ENCODE measurements at places on chromosomes 7 and 10. TPM values are rescaled to one million over a fixed set of nuclear protein-coding genes. Genes with fewer than 3 reads are reported as not detected.

The AGK gene
- 70.1 TPM for total RNA-seq

The PRKG1 gene
- total RNA-seq, result not detected

The AEBP1 gene
- total RNA-seq, result 29.1 TPM

The LBX1 gene
- total RNA-seq, result not detected

The TM9SF3 gene
- 66.4 TPM for total RNA-seq

The GJC3 gene
- 0.41 TPM for total RNA-seq

GRCh38 chr10:68135362-68135761, 26.1 kb downstream of the MYPN start:
- H3K4me3 ChIP-seq, result no peak overlapping the region
- H3K27me3 ChIP-seq, result peaks cover 4% of the 10 kb centered on the region
- H3K27ac ChIP-seq, result no peak overlapping the region
- H3K4me1 ChIP-seq, result no peaks in the 10 kb centered on the region
- H3K36me3 ChIP-seq, result no peaks in the 10 kb centered on the region

GRCh38 chr10:1413823-1414222, 323.5 kb downstream of the ADARB2 start:
- no peak overlapping the region for H3K27ac ChIP-seq
- no peaks in the 10 kb centered on the region for H3K36me3 ChIP-seq
- H3K4me1 ChIP-seq, result no peaks in the 10 kb centered on the region

GRCh38 chr7:67377939-67378862, 381.6 kb downstream of the TYW1 start:
- no peak overlapping the region for H3K27ac ChIP-seq
- H3K4me1 ChIP-seq, result no peaks in the 10 kb centered on the region
- peaks cover 3% of the 10 kb centered on the region for H3K27me3 ChIP-seq
- DNase-seq, result peak; percentile 67

DNA sequence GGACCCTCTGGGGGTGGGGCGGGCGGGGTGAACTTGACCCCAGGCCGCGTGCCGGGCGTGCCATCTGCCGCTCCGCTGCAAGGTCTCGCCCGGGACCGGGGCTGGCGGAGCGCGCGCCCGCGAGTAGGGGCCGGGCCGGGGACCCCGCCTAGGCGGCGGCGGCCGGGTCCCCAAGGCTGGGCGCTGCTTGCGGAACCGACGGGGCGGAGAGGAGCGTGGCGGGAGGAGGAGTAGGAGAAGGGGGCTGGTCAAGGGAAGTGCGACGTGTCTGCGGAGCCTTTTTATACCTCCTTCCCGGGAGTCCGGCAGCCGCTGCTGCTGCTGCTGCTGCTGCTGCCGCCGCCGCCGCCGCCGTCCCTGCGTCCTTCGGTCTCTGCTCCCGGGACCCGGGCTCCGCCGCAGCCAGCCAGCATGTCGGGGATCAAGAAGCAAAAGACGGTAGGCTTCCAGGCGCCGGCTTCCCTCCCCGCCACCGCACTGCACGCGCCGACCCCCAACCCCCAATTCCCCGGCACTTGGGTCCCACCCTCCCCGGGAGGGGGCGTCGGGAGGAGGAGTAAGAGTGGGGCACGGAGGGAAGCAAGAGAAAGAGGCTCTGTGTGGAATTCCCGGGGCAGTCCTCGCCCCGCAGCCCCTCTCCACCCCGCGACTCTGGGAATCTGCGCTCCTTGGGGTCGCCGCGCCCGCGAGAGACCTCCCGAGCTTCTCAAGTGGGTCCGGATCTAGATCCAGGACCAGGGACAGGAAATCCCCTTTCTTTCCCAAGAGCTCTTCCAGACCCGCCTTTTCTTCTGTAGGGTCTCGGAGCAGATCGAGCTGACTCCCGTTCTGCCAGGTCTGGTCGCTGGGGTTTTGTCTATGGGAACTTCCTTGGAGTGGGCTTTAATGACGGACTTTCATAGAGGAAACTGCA, at the start of gene PAPSS2:
TSS of gene PAPSS2 (plus strand) at position 308 of the 913 bp plus-strand sequence. CDS start at position 412, 104 bp downstream.
- H3K4me3 ChIP-seq, result peak within 1 kb of the TSS; percentile 64
- H3K27me3 ChIP-seq, result peaks cover 45% of the 10 kb centered on the region
- DNase-seq, result peak; percentile 25

- DNase-seq, result peak; percentile 52
- H3K36me3 ChIP-seq, result peaks cover 40% of the 10 kb centered on the region
- peaks cover 58% of the 10 kb centered on the region for H3K4me1 ChIP-seq
- no peaks in the 10 kb centered on the region for H3K27me3 ChIP-seq
Measured at GRCh38 chr10:11245510-11245909, 227.8 kb downstream of the CELF2 start.

- H3K27ac ChIP-seq, result no peak overlapping the region
- DNase-seq, result no peak
- no peaks in the 10 kb centered on the region for H3K27me3 ChIP-seq
Measured at GRCh38 chr10:35487336-35488034, 117.7 kb upstream of the GJD4 start.

- no peaks in the 10 kb centered on the region for H3K36me3 ChIP-seq
- H3K27me3 ChIP-seq, result peaks cover under 1% of the 10 kb centered on the region
- no peak for DNase-seq
- peaks cover 7% of the 10 kb centered on the region for H3K4me1 ChIP-seq
- no peak overlapping the region for H3K4me3 ChIP-seq
Measured at GRCh38 chr7:32476816-32477648, 13.1 kb downstream of the LSM5 start.
